Stimulated activated CD4-positive, alpha-beta T cell treated with anti-CD3 and anti-CD28 coated beads, Interleukin-12 subunit alpha, Interleukin-12 subunit beta, amount 100 ng/mL, for 24 hours (primary cell): ENCODE measurements at places on chromosomes 12 and 14.

- DNase-seq, result no peak
Observed at GRCh38 chr12:130644566-130644965, 71.5 kb downstream of the RIMBP2 start.

GRCh38 chr12:59185295-59185694 lies 265.0 kb upstream of the LRIG3 start:
- DNase-seq, result no peak

DNA sequence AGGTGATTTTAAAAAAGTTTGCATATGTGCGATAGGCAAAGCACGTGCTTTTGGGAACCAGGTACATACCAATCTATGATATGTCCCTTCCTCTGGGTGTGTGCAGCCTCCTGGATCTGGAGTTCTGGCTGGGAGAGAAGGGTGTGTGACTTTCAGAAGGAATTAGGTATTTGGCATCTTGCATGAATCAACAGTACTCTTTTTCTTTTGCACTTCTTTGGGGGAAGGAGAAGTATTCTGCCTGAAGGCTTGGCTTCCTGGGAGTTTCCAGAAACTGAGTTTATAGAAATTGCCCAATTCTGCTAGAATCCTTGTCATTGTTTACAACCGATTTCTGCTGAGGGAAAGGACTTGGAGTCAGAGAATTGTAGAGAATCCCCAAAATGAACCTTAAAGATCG lies 2.9 kb upstream of the CLMN start:
- no peak for DNase-seq

DNA sequence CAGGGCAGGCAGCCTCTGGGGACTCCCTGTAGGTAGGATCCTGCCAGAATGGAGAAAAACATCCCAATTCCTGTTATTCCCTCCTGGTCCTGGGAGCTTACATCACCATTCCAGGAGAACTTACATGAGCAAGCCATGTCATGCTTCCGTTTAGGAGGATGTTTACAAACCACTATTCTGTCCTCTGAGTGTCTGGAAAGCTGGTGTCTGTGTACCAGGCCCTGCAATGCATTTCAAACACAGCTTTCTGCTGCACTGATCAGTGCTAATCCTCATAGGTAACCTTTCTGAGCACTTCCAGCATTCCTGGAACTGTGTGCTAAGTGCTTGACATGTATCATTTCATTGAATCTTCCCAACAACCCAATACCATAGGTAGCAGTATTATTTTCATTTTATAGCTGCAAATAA lies 19.8 kb upstream of the MAP1LC3B2 start:
- no peak for DNase-seq

GRCh38 chr12:63981343-63981742 lies 136.8 kb downstream of the SRGAP1 start:
- no peak for DNase-seq

- DNase-seq, result no peak
Observed at GRCh38 chr14:90599748-90600507, 203.1 kb downstream of the CALM1 start.

DNA sequence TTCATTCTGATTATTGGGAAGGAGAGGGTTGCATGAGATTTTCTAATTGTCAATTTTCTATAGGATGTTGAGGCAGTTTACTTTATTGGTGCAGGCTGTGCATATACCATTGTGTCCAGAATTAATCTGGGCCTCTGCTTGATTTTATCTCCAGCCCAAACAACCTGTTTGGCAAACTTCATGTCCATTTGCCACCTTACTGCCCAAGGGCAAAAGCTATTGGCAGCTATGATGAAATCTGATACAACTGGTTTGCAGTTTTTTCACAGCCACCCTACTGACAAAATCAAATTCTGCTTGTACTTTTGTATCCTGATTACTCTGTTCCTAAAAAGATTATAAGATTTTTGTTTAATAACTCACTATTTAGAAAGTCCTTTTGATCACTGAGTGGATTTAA lies 789.2 kb upstream of the FBXO33 start:
- no peak for DNase-seq

DNA sequence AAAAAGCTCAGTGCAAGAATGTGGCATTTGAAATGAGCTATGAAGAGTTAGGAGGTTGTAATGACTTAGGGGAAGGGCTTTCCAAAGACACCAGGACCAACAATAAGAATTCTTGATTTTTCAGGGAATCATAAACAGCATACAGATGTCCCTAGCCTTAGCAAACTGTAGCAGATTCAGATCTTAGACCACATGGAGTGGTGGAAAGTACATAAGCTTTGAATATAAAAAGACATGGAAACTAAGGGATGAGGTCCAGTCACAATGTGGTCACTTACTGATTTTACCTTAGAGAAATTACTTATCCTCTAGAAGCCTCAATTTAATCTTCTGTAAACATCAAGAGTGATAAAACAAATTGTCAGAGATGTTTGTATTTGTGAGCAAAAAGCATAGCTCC lies 186.6 kb downstream of the DUSP6 start:
- no peak for DNase-seq

DNA sequence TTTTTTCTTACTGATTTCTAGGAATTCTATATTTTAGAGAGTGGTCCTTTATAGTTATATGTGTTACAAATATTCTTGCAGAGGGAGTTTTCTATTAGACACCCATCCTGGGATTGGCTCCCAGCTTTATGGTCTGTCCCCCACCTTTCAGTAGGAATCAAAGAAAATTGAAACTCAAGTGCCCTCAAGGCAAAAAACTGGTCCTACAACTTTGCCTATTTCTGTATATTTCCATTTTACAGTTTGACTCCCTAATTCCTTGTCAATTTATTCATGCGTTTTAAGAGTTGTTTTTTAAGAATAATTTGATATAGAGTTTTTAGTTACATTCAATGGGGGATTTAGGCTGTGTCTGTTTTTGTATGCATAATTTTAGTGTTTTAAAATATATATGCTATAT lies 208.9 kb downstream of the SYNE2 start:
- no peak for DNase-seq

DNA sequence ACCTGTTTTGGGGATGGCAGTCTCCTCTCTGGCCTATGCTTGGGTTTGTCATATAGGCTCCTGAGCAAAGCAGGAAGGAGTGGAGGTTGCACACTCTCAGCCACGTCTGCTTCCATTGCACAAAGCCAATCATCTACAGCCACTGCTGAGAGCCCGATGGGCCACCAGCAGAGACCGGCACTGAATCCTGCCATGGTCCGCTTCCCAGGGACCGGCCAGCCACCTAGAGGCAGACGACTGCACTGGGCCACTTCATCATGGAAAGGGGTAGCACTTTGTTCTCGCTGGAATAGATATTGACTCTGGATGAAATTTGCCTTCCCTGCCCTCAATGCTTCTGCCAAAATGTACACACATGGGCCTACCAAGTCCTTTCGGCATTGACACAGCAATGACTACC lies 22.3 kb downstream of the DLK1 start:
- DNase-seq, result no peak

DNA sequence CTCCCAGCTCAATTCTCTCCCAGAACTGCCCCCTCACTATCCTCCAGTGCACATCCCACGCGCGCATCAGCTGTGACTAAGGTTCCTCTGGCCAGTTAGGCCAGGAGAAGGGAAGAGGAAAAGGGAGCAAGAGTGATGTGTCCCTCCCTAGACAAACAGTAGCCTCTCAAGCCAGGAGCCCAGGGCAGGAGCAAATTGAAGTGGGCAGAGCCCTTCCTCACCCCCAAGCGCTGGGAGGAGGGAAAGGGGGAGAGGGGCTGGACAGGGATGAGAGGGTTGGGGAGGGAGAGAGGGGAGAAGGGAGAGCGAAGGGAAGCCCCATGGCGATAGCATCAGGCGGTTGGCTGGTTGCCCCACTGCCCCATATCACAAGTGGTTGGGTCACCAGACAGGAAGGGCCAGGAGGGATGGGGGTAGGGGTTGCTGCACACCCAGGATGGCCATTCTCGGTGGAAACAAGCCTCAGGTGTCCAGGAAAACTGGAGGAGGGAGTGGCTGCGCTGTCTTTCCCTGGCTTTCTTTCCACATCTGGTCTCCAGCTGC lies 1.1 kb downstream of the CD63 start:
- no peak for DNase-seq

DNA sequence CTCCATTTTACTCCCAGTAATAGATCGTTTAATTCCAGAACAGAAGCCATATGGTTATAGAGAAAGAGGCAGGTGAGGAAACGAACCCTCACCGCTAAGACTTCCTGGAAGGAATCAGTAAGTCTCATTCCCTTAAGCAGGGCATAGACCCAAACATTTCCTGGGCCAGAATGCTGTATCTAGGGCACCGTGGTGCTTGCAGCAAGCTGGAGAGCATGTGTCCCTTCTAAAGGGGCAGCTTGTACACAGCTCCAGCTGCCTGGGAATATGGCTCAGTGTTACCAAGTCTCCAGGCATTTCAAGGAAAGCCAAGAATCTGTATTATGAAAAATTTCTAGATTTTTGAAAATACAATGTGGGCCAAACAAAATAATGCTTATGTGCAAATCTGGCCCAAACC lies 73.4 kb downstream of the PPM1H start:
- no peak for DNase-seq

DNA sequence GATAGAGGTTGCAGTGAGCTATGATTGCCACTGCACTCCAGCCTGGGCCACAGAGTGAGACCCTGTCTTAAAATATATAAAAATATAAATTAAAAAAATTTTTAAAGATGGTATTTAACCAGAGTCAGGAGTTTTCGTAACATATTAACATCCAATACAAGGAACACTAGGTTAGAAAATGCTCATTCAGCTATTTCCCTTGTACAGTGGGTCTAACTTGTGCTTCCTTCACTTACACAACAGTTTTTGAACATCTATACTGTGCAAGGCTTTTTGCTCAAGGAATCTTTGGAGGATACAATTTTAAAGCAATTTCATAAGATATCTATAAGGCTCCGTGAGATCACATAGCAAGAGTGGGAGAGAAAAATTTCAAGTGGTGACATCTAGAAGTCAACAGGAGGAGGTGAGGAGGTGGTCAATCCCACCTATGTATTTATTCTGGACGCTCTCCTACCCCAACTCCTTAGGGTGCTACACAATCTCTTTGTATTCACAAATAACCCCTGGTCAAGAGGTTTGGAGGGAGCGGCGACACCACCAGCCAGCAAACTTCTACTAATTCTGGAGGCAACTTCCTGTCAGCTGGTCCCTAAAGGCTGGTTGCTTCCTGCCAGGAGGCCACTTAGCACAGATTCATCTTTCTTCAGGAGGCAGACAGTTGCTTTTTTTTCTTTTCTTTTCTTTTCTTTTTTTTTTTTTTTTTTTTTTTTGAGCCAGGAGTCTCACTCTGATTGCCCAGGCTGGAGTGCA lies 22.2 kb downstream of the DUSP16 start:
- no peak for DNase-seq

GRCh38 chr14:93464271-93464670 lies 33.5 kb downstream of the UNC79 start:
- no peak for DNase-seq

- no peak for DNase-seq
Observed at GRCh38 chr14:76491172-76491930, 115.4 kb downstream of the ESRRB start.

- no peak for DNase-seq
Observed at GRCh38 chr14:20247646-20248246, 8.7 kb downstream of the OR11H4 start.
